ENCODE measurements at places on chromosomes 7 and 10. TPM values are rescaled to one million over a fixed set of nuclear protein-coding genes. Genes with fewer than 3 reads are reported as not detected.

GRCh38 chr7:140655511-140656408 lies 15.1 kb upstream of the DENND2A start:
- H3K27ac ChIP-seq, result no peak overlapping the region
- H3K4me3 ChIP-seq, result no peak overlapping the region
- H3K4me1 ChIP-seq, result no peaks in the 10 kb centered on the region
- DNase-seq, result peak; percentile 42
- no peaks in the 10 kb centered on the region for H3K36me3 ChIP-seq
- H3K27me3 ChIP-seq, result no peaks in the 10 kb centered on the region

- H3K4me1 ChIP-seq, result no peaks in the 10 kb centered on the region
- H3K27ac ChIP-seq, result no peak overlapping the region
- DNase-seq, result peak; percentile 20
- no peaks in the 10 kb centered on the region for H3K27me3 ChIP-seq
- no peaks in the 10 kb centered on the region for H3K36me3 ChIP-seq
Measured at GRCh38 chr7:3207387-3207902, 93.6 kb upstream of the SDK1 start.

GRCh38 chr10:119253433-119254174 lies 46.2 kb downstream of the GRK5 start:
- no peaks in the 10 kb centered on the region for H3K36me3 ChIP-seq
- H3K4me1 ChIP-seq, result peaks cover 3% of the 10 kb centered on the region
- DNase-seq, result peak; percentile 85
- H3K27me3 ChIP-seq, result no peaks in the 10 kb centered on the region

- no peaks in the 10 kb centered on the region for H3K4me1 ChIP-seq
- no peaks in the 10 kb centered on the region for H3K36me3 ChIP-seq
- H3K27me3 ChIP-seq, result no peaks in the 10 kb centered on the region
- no peak for DNase-seq
Measured at GRCh38 chr10:58920655-58921003, 255.8 kb upstream of the PHYHIPL start.

- no peaks in the 10 kb centered on the region for H3K27me3 ChIP-seq
- no peak for DNase-seq
- no peak overlapping the region for H3K4me3 ChIP-seq
- no peaks in the 10 kb centered on the region for H3K36me3 ChIP-seq
Measured at GRCh38 chr7:46571996-46572395, 650.9 kb upstream of the IGFBP3 start.

- no peaks in the 10 kb centered on the region for H3K4me1 ChIP-seq
- DNase-seq, result no peak
- no peak overlapping the region for H3K27ac ChIP-seq
- peaks cover 3% of the 10 kb centered on the region for H3K27me3 ChIP-seq
- no peak overlapping the region for H3K4me3 ChIP-seq
Measured at GRCh38 chr7:129557686-129558481, 53.6 kb upstream of the NRF1 start.

GRCh38 chr7:124701955-124702354 lies 63.6 kb downstream of the GPR37 start:
- H3K4me3 ChIP-seq, result no peak overlapping the region
- H3K27ac ChIP-seq, result no peak overlapping the region
- no peaks in the 10 kb centered on the region for H3K36me3 ChIP-seq
- DNase-seq, result no peak

- no peak overlapping the region for H3K27ac ChIP-seq
- no peak for DNase-seq
- no peaks in the 10 kb centered on the region for H3K36me3 ChIP-seq
- H3K4me1 ChIP-seq, result no peaks in the 10 kb centered on the region
- peak overlapping the region; percentile 63 for H3K4me3 ChIP-seq
- no peaks in the 10 kb centered on the region for H3K27me3 ChIP-seq
Measured at GRCh38 chr7:141014125-141014523, 628 bp downstream of the MRPS33 start.

DNA sequence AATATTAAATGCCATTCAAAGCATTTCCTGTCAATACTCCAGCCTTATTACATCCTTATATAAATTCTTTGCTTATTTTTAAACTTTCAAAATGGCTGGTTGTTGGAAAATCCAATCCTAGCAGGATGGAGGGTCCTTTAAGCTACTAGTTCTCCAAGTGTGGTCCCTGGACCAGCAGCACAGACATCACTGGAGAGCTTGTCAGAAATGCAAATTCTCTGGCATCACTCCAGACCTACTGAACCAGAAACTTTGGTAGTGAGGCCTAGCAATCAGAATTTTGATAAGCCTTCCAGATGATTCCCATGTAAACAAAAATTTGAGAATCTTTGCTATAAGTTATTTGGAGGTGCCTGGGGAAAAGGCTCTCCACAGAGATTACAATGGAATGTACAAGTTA lies 43.8 kb downstream of the CALCR start:
- no peaks in the 10 kb centered on the region for H3K27me3 ChIP-seq
- no peak overlapping the region for H3K27ac ChIP-seq
- no peak for DNase-seq

DNA sequence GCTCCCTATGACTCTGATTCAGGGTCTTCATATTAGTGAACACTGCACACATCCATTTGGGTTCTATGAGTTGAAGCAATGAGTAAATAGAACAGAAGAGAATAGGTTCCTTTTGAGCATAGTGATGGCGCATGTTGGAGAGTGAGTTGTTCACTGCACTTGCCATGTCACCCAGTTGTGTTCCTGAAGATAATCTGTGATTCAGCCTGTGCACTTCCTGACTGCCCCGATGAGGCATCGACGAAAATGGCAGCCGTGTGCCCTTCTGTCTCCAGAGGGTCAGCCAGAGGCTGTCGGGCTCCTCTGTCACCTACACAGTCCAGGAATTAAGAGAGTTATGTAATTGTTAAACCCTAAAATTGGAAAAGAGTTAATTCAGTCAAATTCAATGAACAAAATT lies 94.7 kb downstream of the GALNT11 start:
- no peak overlapping the region for H3K4me3 ChIP-seq
- no peak overlapping the region for H3K27ac ChIP-seq
- H3K27me3 ChIP-seq, result no peaks in the 10 kb centered on the region
- no peaks in the 10 kb centered on the region for H3K4me1 ChIP-seq
- H3K36me3 ChIP-seq, result peaks cover 15% of the 10 kb centered on the region
- DNase-seq, result no peak

DNA sequence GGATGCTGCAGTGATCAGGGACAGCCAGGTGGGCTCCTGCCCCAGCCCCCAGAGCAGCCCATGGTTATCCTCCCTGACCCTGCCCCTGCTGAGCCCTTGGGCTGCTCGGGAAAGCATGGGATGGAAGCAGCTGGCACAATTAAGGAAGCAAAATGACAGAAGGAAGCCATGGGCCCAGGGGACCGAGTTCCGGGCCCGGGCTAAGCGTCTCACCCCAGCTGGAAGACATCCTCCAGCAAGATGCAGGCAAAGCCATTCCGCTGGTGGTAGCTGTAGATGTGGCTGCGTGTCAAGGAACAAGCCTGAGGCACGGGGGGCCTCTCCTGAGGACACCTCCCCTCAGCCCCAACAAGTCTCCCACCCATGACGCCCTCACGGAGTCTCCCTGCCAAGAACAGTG lies 1.1 kb downstream of the ATG9B start:
- no peaks in the 10 kb centered on the region for H3K4me1 ChIP-seq
- DNase-seq, result no peak
- H3K27me3 ChIP-seq, result no peaks in the 10 kb centered on the region
- H3K27ac ChIP-seq, result no peak overlapping the region
- no peaks in the 10 kb centered on the region for H3K36me3 ChIP-seq
- H3K4me3 ChIP-seq, result no peak overlapping the region

- no peaks in the 10 kb centered on the region for H3K4me1 ChIP-seq
- no peak for DNase-seq
- H3K27ac ChIP-seq, result no peak overlapping the region
- no peaks in the 10 kb centered on the region for H3K36me3 ChIP-seq
- no peaks in the 10 kb centered on the region for H3K27me3 ChIP-seq
Measured at GRCh38 chr10:70536196-70536861, 57.8 kb downstream of the PALD1 start.

DNA sequence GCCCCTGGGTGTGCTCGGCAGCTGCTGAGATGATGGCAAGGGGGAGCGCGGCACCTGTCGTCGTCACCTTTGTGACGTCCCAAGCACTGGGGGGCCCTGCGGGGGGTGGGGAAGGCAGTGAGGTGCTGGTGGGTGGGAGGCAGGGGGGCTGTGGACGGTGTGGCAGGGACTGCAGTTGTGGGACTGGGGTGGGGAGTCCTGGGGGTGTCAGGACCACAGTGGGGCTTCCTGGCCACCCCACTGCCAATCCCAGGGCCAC lies 82.2 kb downstream of the DNAJB6 start:
- no peaks in the 10 kb centered on the region for H3K36me3 ChIP-seq
- H3K4me3 ChIP-seq, result no peak overlapping the region
- H3K27ac ChIP-seq, result no peak overlapping the region
- DNase-seq, result no peak

- H3K4me1 ChIP-seq, result no peaks in the 10 kb centered on the region
- no peak for DNase-seq
- H3K27ac ChIP-seq, result no peak overlapping the region
- no peaks in the 10 kb centered on the region for H3K36me3 ChIP-seq
- H3K27me3 ChIP-seq, result no peaks in the 10 kb centered on the region
Measured at GRCh38 chr10:84065804-84066601, 73.3 kb upstream of the GHITM start.

GRCh38 chr7:41292487-41292886 lies 410.4 kb downstream of the INHBA start:
- no peak for DNase-seq
- no peaks in the 10 kb centered on the region for H3K27me3 ChIP-seq
- H3K4me3 ChIP-seq, result no peak overlapping the region

GRCh38 chr7:97218767-97219166 lies 101.3 kb downstream of the SDHAF3 start:
- H3K4me3 ChIP-seq, result no peak overlapping the region
- no peak for DNase-seq

DNA sequence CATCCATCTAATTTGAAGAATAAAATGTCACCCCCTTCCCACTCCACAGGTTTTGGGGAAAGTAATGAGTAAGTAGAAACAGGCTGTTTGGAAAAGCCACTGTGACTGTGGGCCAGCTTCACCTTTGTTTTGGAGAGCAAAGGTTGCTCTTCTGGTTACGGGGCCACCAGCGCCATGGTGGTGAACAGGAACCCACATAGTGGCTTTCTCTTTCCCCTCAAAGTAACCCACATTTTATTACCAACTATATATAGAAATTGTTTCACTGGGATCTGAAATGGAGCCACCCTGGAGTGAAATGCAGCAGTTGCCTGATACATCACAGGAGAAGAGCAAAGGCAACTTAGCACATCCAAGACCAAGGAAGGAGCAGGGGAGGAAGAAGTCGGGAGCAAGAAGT lies 112.3 kb upstream of the EFCAB10 start:
- H3K27me3 ChIP-seq, result no peaks in the 10 kb centered on the region
- H3K4me3 ChIP-seq, result no peak overlapping the region
- no peaks in the 10 kb centered on the region for H3K4me1 ChIP-seq
- H3K36me3 ChIP-seq, result no peaks in the 10 kb centered on the region
- no peak for DNase-seq

- H3K36me3 ChIP-seq, result peaks cover 5% of the 10 kb centered on the region
- H3K27ac ChIP-seq, result no peak overlapping the region
- peak; percentile 48 for DNase-seq
- H3K4me1 ChIP-seq, result no peaks in the 10 kb centered on the region
- H3K4me3 ChIP-seq, result no peak overlapping the region
Measured at GRCh38 chr7:45066409-45066808, 22.4 kb downstream of the NACAD start.

DNA sequence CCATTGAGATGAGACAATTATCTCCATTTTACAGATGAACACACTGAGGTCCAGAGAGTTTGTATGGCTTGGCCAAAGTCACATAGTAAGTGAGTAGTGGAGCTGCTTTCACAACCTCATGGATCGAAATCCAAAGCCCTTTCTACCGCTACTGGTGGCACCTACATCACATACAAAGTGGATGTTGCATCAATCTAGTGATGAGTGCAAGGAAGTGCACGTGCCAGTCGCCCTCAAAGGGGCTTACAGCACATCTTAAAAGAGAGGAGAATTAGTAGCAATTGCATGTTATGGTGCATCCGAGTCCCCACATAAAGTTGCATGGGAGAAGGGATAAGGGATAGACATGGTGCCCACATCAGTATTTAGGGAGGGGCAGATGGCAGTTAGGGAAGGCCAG lies 31.0 kb upstream of the GPR26 start:
- H3K27me3 ChIP-seq, result no peaks in the 10 kb centered on the region
- DNase-seq, result no peak
- H3K4me1 ChIP-seq, result no peaks in the 10 kb centered on the region
- no peak overlapping the region for H3K27ac ChIP-seq
- no peaks in the 10 kb centered on the region for H3K36me3 ChIP-seq

- H3K4me3 ChIP-seq, result no peak overlapping the region
- no peaks in the 10 kb centered on the region for H3K27me3 ChIP-seq
- no peaks in the 10 kb centered on the region for H3K36me3 ChIP-seq
- no peak overlapping the region for H3K27ac ChIP-seq
- no peak for DNase-seq
Measured at GRCh38 chr10:33376976-33377657, 42.6 kb upstream of the NRP1 start.

GRCh38 chr7:104895522-104896236 lies 118.3 kb upstream of the KMT2E start:
- no peaks in the 10 kb centered on the region for H3K27me3 ChIP-seq
- no peaks in the 10 kb centered on the region for H3K36me3 ChIP-seq
- H3K27ac ChIP-seq, result no peak overlapping the region

DNA sequence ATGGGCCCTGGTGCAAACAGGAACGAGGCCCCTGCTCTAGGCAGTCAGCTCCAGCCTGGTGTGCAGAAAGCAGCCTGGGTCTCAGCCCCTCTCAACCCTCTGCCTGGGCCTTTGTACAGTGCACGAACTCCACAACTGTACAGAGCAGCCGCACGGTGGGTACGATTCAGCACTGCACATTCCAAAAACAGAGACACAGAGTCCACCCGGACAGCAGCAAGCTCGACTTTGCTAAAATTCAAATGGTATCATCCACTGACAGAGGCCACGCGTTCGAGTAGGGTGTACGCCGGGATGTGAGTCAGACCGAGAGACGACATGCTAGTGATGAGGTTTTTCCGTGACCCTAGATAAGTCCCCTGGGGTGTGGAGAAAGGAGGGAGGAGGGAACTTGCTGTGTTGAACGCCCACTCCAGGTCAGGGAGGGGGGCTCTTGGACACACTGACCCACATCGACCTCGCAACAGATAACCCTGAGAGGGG lies 65.6 kb upstream of the PDGFA start:
- DNase-seq, result peak; percentile 46
- H3K4me1 ChIP-seq, result no peaks in the 10 kb centered on the region
- H3K27ac ChIP-seq, result no peak overlapping the region

- no peak overlapping the region for H3K4me3 ChIP-seq
- DNase-seq, result peak; percentile 29
- no peaks in the 10 kb centered on the region for H3K27me3 ChIP-seq
- no peak overlapping the region for H3K27ac ChIP-seq
- H3K36me3 ChIP-seq, result no peaks in the 10 kb centered on the region
Measured at GRCh38 chr7:1672851-1673486, 2.9 kb downstream of the ELFN1 start.

GRCh38 chr7:130998993-130999602 lies 265.1 kb upstream of the KLF14 start:
- H3K4me1 ChIP-seq, result no peaks in the 10 kb centered on the region
- H3K27me3 ChIP-seq, result no peaks in the 10 kb centered on the region
- no peaks in the 10 kb centered on the region for H3K36me3 ChIP-seq
- H3K4me3 ChIP-seq, result no peak overlapping the region

GRCh38 chr7:112238852-112239610 lies 32.5 kb downstream of the ZNF277 start:
- no peak overlapping the region for H3K27ac ChIP-seq
- H3K27me3 ChIP-seq, result no peaks in the 10 kb centered on the region

The SFMBT2 gene
- polyA plus RNA-seq, result 1.1 TPM

The NKX2-3 gene
- 0.05 TPM for polyA plus RNA-seq

The PDK4 gene
- 108 TPM for polyA plus RNA-seq

The CAV2 gene
- polyA plus RNA-seq, result 89.8 TPM

The ZNF736 gene
- polyA plus RNA-seq, result 1.3 TPM

The MYOF gene
- 13.4 TPM for polyA plus RNA-seq

The NXPH1 gene
- not detected for polyA plus RNA-seq

The CYP26A1 gene
- polyA plus RNA-seq, result not detected

The SLC29A3 gene
- 2.4 TPM for polyA plus RNA-seq

The CCDC3 gene
- polyA plus RNA-seq, result 50.0 TPM

The SPDYE11 gene
- not detected for polyA plus RNA-seq

The GNGT1 gene
- not detected for polyA plus RNA-seq
